ENCODE measurements at places on chromosomes 4 and X.

DNA sequence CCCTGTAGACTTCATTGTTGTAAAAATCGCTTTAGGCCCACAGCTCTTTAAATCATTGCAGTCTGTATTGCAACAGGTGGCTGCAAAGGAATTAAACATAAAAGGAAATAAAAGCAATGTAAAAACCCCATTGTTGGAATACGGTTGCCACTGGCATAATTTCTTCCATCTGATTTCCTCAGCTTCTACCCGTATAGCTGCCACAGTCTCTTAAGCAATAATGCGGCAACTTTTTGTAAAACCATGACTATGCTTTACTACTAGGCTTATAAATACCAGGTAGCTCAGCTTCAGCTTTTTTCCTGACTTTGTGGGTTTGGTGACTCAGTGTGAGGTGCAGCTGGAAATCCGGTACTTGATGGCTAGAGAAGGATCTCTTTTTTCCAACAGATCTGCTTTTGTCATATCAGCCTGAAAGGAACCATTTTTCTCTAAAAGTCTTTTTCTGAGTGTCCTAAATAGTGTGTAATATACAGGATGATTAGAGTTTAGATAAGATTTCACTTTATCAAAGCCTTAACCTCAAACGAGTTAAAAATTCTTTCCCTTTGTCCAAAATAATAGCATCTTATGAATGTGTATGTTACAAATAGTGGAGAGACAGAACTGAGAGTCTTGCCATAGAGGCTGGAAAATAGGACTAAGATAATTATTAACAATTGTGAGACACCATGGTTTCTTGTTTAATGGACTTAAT lies 268.0 kb downstream of the ADGRL3 start:
- no peak for DNase-seq

DNA sequence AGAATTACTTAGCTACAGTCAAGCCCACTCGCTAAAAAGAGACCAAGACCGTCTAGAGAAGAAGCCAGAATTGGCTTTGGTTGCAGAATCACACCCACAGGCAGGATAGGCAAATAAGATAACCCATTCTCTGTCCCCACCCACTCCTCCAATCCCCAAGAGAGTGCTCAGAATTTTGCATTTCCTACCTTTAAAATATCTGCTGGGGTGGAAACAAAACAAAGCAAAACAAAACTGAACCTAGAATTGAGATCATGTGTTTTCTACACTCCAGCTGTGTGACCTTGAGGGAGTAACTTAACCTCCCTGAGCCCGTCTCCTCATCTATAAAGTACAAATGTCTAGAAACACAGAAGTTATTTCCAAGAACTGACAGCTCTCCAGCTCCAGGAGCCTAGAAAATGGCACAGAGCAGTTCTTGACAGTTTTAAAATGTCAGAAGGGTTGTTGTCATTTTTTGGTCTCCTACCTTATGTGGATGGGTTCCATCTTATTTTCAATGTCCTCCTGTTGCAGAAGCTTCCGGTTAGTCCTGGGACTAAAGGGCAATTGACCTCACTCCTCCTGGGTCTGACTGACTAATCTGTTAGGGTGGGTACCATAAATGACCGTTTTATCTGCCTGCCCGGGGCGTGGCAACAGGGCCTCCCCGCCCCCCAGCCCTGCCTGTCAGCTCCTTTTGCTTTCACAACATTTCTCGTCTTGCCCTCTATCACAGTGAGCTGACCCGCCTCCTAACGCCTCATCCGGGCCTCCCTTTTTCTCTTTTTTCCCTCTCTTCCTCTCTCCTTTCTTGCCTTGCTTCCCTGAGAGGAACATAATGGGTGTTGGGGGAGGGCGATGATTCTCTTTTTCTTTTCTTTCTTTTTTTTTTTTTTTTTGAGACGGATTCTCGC lies 114.0 kb downstream of the RBM47 start:
- DNase-seq = peak; percentile 11

DNA sequence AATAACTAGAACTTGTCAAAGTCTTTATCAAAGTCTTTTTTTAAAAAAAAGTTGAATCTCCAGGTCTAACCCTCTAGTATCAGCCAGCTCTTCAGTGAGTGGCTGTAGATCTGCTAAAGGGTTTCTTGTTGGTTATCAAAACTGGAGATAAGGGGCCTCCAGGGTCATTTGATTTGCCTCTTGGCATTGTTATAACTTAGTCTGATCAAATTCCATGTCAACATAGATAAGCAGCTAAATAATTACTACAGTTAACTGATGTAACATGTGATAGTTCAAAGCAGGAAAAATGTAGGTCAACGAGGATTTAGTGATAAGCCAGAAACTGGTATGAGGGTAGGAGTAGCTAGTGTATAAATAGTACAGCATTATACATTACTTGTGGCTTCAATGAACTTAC lies 465.1 kb downstream of the PDHA2 start:
- no peak for DNase-seq

- DNase-seq = no peak
These were observed 30.9 kb upstream of the IL15 start for GRCh38 chr4:141605425-141605856.

DNA sequence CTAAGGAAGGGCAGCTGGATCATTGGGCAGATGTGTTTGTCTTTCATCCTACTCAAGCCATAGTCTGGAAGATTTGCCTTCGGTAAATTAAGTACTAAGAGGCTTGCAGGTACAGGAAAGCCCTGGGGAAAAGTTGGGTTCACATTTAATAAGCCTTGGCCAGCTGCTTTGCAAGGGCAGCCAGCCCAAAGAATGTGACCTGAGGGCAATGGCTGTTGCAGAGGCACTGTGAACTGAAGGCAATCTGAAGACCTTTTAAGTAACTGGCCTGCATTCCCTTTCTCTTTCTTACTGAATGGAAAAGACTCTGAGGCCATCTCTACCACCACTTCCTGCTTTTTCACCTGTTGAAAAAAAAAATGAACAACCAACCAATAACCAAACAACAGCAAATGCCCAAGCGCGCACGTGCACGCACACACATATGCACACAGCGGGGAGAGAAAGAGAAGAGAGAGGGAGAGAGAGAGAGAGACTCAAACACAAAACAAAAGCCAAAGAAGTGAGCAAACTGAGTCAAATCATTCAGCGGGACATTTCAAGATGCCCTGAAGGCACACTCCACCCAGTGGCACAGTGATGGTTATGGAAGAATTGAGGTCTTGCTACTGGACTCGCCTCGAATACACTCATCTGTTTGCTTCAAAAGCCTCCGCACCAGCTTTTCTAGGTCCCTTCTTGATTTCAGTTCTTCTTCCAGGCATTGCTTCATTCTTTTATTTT lies 19.6 kb downstream of the CD40LG start:
- no peak for DNase-seq

GRCh38 chr4:36330796-36331195 lies 49.4 kb downstream of the DTHD1 start:
- DNase-seq = no peak

DNA sequence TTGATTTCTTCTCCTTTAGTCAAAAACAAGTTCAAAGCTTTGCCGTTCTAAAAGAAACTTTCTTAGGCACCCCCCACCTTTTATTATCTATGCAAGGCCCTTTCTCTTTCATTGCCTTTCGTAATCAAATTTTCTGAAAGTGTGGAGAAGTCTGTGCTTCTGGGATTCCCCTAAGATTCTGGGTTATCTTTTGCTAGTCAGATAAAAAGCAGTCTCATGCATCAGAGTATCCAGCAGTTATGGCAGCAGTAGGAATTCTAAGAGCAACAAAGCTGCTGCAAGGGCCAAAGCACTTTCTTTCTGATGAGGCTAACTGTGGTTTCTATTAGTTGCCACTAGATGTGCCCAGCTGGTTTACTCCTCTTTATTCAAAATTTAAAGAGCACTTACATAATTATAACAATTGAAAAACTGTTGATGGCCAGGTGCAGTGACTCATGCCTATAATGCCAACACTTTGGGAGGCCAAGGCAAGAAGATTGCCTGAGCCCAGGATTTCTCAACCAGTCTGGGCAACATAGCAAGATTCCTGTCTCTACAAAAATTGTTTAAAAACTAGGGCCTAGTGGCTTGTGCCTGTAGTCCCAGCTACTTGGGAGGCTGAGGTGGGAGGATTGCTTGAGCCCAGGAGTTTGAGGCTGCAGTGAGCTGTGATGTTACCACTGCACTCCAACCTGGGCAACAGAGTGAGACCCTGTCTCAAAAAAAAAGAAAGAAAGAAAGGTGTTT lies 296.2 kb downstream of the PAPSS1 start:
- DNase-seq = peak; percentile 16

- DNase-seq = peak; percentile 68
These were observed 351.9 kb upstream of the FTHL17 start for GRCh38 chrX:31423609-31424189.

DNA sequence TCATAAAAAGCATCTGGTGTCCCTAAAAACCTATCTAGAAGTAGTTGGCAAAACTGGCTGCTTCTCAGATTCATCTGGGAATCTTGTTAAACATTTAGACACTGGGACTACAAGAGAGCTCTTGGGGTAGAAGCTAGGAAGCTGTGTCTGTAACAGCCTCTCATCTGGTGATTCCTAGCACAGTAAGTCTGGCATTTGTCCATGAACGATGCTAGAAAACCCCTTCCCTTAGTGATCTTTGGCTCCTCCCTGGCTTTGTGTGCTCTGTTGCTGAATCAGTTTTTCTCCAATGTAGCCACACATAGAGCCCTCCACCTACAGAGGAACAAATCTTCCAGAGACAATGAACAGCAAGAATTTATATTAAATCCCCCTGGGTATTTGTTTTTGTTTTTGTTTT lies 951.7 kb upstream of the LCORL start:
- no peak for DNase-seq

DNA sequence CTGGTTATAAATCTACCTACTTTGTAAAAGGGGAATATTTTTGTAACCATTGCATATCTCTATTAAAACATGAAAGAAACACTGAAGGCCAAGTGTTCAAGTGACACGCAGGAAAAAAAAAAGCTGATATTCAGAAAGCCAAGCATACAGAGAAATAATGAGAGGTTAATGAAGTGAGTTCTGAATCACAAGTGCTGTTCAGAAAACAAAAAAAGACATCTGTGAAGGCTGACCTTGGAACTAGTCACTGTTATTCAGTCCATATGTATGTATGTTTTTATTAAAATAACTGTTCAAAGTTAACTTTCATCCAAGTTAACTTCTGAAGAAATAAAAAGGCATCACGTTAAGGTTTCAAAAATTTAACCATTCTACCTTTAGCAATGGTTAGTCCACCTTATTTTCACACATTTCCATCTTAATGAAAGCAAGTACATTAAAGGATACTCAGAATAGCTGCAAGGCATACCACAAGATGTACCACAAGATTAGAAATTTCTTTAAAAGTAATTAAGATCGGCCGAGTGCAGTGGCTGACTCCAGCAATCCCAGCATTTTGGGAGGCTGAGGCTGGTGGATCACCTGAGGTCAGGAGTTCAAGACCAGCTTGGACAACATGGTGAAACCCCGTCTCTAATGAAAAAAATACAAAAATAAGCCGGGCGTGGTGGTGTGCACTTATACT lies 31.4 kb downstream of the SH3RF1 start:
- no peak for DNase-seq

DNA sequence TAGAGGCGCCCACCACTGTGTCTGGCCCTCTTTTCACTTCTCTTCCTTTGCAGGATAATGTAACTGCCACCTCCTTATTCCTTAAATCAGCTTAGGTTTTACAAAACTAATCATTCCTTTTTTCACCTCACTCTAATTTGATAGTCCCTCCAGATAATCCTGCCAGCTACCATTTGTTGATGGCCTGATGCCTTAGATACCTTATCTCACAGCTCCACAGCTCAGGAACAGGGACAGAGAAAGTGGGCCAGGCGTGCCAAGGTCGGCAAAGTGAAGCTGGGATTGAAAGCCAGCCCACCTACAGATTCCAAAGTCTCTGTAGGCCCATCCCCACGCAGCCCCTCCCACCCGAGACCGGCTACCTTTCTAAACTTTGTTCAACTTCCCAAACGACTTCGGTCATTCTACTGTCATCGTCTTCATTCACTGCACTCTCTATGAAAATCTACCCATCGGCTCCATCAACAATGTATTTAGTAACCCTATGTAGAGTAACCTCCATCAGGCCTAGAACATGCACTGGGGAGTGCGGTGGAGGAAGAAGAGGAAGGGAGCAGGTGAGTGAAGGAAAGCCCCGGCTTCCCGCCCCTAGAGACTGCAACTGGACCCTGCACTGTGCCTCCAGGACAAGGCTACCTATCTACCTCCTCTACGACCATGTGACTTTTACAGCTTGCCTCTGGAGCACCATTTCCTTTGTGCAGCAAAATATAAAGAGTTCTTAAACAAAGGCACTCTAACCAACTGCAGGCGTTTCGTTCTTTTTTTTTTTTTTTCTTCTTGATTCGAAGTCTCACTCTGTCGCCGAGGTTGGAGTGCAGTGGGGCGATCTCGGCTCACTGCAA lies 1.5 kb downstream of the CASP6 start:
- DNase-seq = no peak

DNA sequence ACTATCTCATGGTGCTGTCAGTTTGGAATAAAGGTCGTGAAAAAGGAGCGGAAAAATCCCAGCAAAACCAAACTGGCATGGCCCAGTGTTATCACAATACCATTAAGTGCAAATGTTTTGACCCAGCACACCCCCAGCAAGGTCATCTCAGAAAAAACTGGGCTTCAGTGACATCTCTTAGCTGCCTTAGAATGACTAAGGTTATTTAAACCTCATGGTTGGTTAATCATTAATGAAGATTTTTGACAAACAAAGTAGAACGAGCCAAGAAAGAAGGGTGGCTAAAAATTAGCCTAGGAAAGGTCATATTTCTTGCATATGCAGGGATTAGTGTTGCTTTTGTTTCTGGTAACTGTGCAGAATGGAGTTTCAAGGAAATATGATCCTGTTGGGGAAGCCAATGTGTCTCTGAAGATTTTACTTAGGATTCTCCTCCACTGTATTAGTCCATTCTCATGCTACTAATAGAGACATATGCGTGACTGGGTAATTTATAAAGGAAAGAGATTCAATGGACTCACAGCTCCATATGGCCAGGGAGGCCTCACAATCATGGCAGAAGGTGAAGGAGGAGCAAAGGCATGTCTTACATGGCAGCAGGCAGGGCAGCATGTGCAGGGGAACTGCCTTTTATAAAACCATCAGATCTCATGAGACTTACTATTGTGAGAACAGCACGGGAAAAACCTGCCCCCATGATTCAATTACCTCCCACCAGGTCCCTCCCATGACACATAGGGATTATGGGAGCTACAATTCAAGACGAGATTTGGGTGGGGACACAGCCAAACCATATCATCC lies 83.5 kb downstream of the CHRNA9 start:
- no peak for DNase-seq

DNA sequence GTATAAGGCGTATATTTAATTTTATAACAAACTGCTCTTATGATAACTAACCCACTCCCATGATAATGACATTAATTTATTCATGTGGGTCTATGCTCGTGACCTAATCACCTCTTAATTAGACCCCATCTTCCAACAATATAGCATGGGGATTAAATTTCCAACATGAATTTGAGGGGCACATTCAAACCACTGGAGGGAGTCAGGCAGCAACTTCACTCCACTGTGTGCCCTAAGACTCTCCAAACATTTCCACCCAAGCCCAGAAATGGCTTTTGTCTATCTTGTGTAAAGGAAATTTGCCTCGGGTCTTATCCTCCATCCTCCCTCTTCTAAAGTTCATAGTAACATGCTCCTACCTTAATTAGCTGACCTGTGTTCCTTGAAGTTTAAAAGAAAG lies 616.1 kb upstream of the CPEB2 start:
- no peak for DNase-seq
